ENCODE measurements at places on chromosomes 7 and 10.

- DNase-seq = no peak
Measured at GRCh38 chr10:62764011-62764410, 40.5 kb upstream of the ADO start.

DNA sequence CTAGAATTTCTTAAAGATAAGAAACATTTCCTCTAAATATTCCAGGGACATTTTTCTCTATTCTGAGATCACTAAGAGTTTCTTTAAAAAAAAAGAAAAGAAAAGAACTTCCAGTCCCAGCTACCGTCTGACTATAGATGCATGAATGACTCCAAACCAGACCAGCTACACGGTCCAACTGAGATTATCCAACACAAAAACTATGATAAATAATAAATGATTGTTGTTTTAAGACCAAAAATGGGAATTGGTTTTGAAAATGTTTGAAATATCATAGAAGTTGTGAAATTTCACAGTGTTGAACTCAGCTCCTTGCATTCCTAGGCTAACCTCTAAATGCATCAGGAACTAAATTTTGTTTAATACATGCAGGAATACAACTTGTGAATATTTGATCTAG is 1619.6 kb upstream of the LRRTM3 start:
- no peak for DNase-seq

- peak; percentile 43 for DNase-seq
Measured at GRCh38 chr7:94355454-94355853, 39.2 kb upstream of the COL1A2 start.

DNA sequence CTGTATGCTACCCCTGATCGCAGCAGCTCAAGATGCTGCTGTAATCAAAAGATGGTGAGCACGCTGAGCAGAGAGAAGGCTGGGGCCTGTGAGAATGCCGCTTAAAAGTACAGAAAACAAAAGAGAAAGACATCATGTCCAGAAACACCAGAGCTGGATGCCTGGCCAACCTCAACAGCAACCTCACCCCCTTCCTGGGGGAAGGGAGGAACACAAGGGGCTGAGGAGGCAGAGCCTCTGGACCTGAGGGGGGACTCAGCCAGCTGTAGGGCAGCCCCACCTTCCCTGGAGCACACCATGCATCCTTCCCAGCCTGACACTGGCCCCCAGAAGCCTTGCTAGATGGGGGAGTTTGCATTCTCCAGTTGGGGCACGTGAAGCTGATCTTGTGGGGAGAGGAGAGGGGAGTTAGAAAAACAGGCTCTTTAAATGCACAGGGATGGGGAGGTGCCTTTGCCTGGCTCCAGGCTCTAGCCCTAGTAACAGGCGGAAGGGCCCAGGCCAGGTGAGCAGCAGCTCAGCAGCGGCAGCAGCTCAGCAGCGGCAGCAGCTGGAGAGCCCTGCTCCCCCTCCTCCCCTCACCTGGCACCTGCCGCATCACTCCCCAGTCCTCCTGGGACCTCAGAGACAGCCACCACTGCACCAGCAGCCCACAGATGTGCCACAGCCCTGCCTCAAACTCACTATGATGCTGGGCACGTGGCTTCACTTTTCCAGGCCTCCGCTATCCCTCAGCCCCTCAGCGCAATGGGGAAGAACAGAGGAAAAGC is 156.3 kb downstream of the NEURL1 start:
- DNase-seq = peak; percentile 59

- DNase-seq = no peak
Measured at GRCh38 chr7:130831817-130832481, 97.9 kb upstream of the KLF14 start.

DNA sequence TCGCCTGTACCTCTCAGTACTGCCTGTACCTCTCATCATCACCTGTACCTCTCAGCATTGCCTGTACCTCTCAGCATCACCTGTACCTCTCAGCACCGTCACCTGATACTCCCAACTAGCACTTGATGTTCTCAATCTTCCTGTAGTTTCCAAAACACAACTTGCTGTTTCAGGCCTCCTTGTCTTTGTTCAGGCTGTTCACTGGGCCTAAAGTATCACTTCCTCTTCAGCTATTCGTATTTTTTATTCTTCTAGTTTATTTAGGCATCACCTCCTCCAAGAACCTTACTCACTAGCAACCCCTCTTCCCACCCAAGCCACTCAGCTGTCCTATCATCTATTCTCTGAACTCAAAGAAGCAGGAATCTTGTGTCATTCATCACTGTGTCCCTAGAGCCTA is 24.1 kb downstream of the OR6B1 start:
- DNase-seq = no peak

DNA sequence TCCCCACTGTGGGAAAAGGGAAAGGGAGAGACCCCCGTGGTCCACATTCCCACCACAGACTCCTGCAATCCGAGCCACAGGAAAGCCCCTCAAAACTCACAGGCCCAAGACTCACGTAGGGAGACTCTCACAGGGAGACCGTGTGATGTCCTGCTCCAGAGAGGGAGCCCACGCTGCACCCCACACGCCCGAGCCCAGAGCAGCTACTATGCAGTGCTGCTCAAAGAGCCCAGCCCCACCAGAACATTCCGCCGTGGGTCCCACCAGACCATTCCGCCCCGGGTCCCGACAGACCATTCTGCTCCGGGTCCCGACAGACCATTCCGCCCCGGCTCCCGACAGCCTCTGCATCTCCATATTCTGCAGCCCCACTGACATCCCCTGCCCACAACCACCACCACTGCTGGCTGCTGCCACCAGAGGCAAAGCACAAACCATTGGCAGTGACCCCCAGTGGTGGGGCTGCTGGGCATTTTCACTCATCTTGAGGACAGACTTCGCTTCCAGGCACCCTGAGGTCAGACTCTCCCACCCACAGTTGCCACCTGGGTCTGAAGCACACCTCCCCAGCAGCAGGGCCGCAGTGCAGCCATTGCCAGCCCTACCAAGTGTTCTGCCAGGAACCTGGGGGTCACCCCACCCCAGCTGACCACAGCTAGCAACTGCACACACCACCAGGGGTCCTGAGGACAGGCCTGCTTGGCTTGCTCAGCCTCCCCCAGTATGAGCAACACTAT is 625.4 kb upstream of the FOXK1 start:
- DNase-seq = no peak

- no peak for DNase-seq
Measured at GRCh38 chr10:110842326-110842904, 29.3 kb upstream of the PDCD4 start.

DNA sequence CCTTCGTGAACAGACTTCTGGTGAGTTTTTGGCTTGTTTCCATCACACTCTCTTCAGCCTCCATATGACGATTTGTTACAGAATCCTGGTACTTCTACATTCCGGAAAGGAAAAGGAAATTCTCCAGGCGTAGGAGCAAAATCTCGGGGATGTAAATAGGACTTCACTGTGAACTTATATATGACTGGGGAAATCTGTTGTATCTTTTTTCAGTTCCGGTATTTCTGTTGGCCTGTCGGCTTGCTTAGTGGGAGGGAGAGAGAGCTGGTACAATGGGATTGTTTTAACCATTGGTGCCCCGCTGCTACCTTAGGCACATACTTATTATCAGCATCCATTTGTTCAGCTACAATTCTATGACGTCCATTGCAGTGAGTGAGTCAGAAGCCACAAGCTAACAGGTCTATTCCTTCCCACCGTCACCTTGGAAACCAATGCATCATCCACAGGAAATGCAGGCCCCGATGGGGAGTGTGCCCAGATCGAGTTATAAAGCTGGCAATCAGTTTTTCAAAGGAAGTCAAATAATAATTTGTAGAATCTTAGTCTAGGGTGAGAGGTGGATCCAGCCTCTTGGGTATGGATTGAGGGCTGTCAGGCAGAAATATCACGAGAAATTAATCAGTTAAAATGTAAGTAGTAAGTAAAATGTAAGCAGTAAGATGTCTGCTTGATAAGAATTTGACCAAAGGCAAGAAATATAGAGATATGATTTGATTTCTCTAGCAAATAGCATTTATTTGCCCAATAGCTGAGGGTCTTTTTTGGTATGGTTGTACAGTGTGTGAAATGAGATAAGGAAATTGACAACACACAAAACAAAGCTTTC is 92.0 kb upstream of the MKLN1 start:
- DNase-seq = no peak

GRCh38 chr7:22202141-22202540 is 154.8 kb downstream of the RAPGEF5 start:
- DNase-seq = no peak

DNA sequence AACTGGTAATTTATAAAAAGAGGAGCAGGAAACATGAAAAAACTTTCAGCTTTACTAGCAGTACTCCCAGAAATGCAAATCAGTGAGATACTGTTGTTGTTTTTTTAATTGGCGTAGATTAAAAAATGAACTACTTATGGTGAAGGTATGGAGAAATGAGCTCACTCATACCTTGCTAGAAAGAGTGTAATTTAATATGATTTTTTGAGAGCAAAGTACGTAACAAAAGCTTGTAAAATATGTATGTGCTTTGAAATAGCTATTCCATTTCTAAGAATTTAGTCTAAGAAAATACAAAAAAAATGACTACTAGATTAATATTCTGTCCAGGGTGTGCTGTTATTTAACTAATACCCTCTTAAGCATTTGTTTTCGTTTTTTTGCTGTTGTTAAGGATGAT is 5.5 kb downstream of the CUL1 start:
- DNase-seq = no peak

GRCh38 chr7:130037703-130038102 is 13.5 kb downstream of the ZC3HC1 start:
- DNase-seq = no peak

GRCh38 chr10:103640436-103641181 is 147.1 kb downstream of the NEURL1 start:
- no peak for DNase-seq

GRCh38 chr7:94632338-94633013 is 23.5 kb downstream of the SGCE start:
- DNase-seq = no peak

DNA sequence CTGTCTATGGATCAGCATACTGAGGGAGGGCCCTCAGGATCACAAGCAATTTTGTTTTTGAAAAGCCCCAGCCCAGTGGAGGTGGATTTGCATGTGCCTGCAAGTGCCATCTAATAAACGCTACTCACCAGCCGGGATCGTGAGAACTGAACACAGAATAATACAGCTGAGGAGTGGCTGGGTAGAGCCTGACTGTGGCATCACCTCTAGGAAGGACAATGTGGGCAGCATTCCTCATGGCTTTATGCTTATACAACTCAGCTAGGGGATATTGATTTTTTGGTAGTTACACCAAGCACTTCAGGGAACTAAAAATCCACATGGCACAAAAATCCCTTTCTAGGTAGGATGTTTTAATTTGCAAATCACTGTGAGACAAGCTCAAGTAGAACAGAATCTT is 72.7 kb upstream of the PALS2 start:
- no peak for DNase-seq

DNA sequence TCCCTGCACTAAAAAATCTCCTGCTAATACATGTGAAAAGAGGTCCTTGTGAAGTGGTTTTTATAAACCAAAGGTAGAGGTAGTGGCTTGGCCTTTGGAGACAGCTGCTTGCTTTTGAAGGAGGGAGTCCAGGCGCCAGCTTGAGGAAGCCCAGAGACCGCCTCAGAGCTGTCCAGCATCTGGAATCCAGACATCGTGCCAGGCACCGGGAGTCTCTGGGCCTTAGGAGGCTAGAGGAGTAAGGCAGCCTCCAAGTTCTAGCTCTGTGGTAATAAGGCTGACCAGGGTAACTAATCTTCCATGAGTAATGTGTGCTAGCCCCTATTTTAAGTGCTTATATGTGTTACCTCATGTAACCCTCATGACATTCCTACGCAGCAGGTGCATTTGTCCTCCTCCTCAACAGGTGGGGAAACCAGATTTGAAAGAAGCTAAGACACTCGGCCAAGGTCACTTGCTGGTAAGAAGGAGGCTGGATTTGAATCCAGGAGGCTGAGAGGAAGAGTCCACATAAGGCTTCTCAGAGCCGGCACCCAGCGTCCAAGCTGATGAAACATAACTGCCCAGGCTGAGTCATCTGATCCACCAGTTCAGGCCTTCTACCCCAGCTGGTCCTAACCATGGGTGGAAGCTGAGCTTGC is 26.1 kb downstream of the PRLHR start:
- DNase-seq = no peak
